NCI-H526 treated with DMSO at 0.1 percent for 48 hours (cell line): ENCODE measurements at places on chromosomes 3 and 15.

DNA sequence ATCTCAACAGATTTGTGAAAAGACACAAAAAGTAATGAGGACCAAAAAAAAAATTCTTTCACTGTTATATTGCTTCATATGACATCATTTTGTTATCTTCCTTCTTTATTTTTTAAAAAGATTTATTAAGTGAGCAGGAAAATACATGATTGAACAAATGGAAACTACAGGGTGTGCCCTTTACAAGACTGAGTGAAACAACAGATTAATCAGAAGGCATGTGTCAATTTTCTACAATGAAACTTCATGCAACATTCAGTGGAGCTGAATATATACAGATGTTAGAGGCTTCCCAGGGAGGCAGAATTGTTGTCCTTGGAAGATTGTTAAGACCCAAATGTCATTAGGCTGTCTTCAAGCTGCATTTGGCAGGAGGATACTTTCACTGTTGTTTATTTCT, 28.4 kb upstream of the SLC2A2 start:
- DNase-seq = no peak

DNA sequence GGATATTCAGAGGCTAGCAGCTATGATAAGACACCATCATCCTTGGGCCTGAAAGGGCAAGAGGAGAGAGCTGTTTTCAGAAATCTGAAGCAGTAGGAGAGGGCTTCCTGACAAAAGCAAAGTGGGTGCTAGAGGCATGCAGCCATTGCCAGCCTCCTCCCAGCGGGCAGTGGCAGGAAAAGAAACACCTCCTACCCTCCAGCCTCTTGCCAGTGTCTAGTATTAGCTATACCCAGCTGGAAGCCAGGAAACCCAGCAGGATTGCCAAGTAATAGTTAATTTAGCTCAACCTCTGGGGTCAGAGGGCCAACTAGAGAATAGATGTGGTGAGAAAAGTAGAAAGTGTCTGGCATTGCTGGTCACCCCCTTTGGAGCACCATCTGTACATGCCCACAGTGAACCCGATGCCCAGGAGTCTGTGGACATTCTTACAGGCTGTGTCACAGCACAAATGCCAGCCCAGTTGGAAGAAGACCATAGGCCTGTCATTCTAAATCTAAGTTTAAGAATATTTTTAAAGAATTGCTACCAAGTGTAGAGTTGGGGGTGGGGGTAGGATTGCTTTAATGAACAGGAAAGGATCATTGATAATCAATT, 85.3 kb downstream of the HCN4 start:
- no peak for DNase-seq

- DNase-seq = no peak
These were observed 59.7 kb downstream of the STARD5 start for GRCh38 chr15:81264072-81264857.

- no peak for DNase-seq
These were observed 34.0 kb upstream of the ACTL6A start for GRCh38 chr3:179528772-179529171.

DNA sequence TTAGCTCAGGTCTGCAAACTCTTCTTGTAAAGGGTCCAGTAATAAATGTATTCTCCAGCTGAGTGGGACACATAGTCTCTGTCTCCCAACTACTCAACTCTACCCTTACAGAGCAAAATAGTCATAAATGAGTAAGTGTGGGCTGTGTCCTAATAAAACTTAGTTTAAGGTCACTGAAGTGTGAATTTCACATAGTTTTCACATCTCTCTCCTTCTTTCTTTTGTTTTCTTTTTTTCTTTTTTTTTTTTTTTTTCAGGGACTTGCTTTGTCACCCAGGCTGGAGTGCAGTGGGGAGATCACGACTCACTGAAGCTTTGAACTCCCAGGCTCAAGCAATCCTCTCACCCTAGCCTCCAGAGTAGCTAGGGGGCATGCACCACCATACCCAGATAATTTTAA, 1.9 kb upstream of the ACTL6A start:
- no peak for DNase-seq

GRCh38 chr3:192940129-192940528, 22.5 kb upstream of the MB21D2 start:
- DNase-seq = no peak

- DNase-seq = no peak
These were observed 6.8 kb downstream of the USP4 start for GRCh38 chr3:49333091-49333490.

DNA sequence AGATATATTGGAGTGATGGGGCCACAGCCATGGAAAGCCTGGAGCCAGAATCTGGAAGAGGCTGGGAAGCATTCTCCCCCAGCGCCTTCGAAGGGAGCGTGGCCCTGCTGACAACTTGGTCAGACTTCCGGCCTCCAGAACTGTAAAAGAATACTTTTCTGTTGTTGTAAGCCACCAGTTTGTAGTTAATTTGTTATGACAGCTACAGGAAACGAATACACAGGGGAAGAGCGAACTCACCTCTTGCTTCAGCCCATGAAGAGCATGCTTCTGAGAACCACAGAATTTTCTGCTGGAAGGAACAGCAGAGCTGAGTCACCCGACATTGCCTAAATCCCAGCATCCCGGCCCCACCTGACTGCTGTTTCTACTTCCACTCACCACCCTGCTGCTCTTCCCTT, 501.7 kb downstream of the SHQ1 start:
- no peak for DNase-seq

DNA sequence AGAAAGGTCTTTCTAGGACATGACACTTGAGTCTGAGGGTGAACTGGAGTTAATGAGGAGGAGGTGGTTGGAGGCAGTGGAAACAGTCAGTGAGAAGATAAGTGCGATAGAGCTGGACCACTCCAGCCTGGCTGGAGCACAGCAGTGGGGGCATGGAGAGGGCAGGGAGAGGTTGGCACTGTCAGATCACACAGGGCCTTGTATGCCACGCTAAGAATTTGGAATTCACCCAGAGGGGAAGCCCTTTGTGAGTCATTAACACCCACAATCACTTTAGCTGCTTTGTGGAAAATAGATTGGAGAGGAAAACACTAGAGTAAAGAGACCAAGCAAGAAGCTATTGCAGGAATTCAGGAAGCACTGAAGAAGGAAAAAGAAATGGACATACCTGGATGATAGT, 83.3 kb downstream of the ZNF621 start:
- no peak for DNase-seq

DNA sequence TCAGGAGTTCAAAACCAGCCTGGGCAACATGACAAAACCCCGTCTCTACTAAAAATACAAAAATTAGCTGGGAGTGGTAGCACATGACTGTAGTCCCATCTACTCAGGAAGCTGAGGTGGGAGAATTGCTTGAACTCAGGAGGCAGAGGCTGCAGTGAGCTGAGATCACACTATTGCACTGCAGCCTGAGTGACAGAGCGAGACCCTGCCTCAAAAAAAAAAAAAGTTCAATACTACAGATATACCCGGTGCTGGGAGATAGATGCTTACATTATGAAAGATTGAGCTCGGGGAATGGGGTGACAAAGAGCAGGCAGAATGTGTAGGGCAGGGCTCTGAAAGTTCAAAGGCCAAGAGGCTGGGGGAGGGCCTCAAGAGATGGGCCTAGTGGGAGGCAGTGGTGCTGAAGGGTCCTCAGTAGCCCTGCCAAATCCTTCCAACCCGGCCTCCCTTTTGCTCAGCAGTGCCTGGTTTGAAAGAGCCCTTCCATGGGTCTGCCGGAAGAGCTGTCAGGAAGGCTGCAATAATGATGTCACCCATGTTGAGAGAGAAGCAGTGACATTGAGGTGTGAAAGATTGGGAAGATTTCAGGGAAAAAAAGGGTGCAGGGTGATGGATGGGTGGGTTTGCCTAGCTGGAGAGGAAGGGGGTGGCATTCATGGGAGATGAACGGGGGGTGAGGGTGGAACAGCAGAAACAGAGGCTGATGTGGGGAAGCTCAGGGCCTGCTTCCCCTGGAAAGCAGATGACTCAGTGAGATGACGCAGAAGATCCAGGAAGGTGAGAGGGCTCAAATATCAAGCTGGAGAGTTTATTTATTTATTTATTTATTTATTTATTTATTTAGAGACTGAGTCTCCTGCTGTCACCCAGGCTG, 20.0 kb upstream of the IREB2 start:
- no peak for DNase-seq

DNA sequence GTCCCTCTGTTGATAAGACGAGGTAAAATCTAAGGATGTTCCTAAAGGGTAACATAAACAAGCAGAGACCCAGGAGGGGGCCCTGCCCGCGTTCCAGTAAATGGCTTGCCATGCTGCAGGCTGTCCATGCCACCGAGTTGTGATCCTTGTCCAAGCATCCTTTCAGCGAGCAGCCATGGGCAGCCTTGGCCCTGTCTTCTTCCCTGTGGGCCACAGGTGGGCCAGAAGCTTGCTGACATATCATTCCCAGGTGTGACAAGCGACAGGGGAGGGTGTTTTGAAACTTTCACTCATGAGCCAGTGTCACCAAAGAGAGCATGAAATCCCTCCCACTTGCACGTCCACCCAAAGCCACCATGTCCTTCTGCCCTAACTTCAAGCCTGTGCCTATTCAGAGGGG, 53.7 kb downstream of the PCSK6 start:
- DNase-seq = no peak

GRCh38 chr3:38651153-38651789, 1.8 kb upstream of the SCN5A start:
- peak; percentile 23 for DNase-seq

- no peak for DNase-seq
These were observed 380.3 kb upstream of the CBLB start for GRCh38 chr3:106249159-106249558.

DNA sequence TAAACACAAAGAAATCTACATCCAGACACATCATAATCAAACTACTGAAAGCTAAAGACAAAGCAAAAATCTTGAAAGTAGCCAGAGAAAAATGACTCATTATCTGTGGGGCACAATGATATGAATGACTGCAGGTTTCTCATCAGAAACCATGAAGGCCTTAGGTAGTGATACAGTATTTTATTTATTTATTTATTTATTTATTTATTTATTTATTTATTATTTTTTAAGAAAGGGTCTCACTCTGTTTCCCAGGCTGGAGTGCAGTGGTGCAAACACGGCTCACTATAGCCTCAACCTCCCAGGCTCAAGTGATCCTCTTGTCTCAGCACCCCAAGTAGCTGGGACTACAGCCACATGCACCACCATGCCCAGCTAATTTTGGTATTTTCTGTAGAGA, 15.2 kb downstream of the CCK start:
- no peak for DNase-seq

DNA sequence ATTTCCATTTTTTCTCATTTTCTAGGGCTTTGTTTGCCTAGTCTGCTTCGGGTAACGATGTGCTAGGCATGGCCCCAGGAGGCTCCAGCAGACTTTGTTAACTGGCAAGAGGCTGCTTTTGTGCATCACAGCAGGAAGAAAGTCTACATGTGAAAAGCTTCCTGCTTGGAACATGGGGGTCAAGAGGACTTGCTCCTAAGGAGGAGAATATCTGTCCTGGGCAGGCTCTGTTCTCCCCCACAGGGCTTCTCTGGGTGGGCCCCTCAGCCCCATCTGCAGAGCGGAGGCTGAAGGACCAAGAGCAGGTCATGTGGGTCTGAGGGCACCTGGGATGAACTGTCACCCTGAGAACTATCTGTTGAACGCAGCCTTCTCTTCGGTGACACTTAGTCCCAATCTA, 94.7 kb downstream of the CCNL1 start:
- no peak for DNase-seq

GRCh38 chr3:29137601-29138000, 143.3 kb upstream of the RBMS3 start:
- no peak for DNase-seq

DNA sequence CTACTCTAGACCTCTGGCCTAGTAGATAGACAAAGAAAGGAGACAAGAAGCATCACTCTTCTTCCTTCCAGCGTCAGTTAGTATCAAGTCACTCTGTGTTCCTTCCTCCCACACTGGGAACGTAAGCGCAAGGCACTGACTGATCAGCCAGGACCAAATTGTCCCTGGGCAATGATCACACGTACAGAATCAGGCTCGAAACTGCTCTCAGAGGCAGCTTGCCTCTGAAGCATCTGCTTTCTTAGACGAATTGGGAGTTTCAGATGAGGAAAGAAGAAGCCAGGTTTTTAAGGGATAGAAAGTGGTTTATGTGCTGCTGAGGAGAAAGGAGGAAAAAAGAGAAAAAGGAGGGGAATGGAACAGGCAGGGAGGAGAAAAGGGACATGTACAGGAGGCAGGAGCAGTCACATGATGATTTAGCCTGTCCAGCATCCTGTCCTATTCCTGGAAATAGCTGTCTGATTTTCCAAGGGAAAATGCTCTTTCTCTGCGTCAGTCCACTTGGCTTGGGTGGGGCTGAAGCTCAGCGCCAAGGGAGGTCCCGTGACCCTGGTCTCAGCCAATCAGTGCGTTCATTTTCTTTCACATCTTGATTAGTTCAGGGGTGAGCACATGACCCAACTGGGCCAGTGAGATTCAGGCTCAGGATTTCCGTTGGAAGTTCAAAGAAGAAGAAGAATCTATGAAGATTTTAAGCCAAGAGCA, 102.0 kb upstream of the PRICKLE2 start:
- DNase-seq = no peak

GRCh38 chr3:105493305-105493892, 126.7 kb downstream of the ALCAM start:
- no peak for DNase-seq
